ENCODE measurements at places on chromosomes 11 and 22.

- DNase-seq, result peak; percentile 10
Measured at GRCh38 chr11:18650859-18651557, 16.9 kb upstream of the SPTY2D1 start.

DNA sequence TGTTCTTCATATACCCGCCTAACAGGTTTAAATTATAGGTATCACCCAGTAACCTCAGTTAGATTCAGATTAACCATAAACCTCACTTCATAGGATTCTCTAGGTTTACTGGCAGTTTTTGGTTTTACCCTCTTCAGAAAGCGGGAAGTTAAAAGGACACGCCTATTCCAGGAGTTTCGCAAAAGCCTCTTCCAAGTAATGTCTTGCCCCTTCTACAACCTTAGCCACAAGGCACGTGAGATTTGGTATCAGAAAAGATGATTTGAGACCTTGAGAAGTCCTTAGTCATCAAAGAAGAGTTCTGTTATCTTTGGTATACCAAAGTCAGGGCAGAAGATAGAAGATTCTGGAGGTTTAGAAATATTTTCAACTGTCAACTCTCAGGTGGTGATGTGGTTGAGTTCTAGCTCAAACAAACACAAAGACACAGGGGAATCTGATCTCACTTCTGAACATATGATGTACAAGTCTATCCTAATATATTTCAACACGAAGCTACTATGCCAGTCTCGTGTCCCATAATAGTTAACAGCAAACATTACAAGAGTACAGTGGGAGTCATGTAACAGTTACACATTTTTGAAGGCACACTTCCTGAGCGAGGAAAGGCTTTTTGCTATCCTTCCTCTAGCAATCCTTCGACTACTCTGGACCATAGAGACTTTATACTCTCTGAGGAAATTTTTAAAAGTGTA is 103.5 kb downstream of the USP35 start:
- DNase-seq, result no peak

GRCh38 chr11:57244911-57245310 is 7.9 kb upstream of the APLNR start:
- no peak for DNase-seq

GRCh38 chr11:85737738-85738137 is 51.7 kb upstream of the CCDC89 start:
- DNase-seq, result no peak

DNA sequence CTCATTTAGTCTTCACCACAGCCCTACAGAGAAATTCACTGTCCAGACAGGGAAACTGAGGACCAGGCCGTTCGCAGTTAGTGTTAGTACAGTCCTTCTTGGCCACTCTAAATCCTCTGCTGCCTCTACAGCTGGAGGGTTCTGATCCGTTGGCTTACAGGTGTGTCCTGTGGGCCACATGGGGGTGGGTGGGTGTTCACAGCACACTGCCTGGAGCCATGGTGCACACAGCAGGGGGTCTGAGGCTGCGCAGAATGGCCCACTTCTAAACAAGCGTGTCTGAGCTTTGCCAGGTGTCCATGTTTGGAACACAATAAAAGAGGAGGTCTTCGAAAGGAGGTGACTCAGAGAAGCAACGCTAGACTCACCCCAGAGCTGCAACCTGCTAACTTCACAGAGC is 249.0 kb downstream of the ST3GAL4 start:
- DNase-seq, result no peak

DNA sequence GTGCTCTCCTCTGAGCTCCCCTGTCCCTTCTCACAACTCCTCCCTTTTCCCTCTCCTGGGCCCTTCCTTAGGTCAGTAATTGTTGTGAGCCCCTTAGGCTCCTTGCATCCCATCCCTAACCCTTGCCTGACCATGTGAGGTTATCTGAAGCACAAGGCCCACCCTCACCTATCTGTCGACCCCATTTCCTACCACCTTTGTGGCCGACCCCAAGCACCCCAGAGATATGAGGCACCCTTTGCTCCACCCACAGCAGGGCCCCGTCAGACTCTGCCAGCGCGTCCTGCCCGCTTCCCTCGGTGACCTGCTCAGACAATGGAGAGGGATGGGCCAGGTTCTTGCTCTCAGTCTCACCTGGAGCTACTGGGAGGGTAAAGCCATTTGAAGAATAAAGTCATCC is 1.3 kb downstream of the GNG3 start:
- peak; percentile 34 for DNase-seq

DNA sequence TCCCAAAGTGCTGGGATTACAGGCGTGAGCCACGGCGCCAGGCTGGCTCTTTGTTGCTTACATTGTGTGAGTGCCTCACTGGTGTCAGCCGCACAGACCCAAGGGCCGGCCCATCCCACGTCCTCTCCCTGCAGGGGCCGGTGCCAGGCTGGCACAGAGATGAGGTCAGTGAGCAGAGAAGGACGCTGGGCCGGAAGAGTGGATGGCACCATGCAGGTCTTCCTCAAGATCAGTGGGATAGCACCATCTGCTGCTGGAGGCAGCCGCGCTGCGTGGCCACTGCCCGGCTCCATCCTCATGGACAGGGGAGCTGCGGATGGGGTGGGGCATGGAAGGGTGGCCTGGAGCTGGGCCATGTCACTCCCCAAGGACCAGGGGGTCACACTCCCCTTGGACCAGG is 22.0 kb upstream of the FGF4 start:
- DNase-seq, result no peak

- DNase-seq, result no peak
Measured at GRCh38 chr11:34233215-34233614, 124.6 kb downstream of the ABTB2 start.

- no peak for DNase-seq
Measured at GRCh38 chr11:65423516-65424204, 1.1 kb downstream of the NEAT1 start.

DNA sequence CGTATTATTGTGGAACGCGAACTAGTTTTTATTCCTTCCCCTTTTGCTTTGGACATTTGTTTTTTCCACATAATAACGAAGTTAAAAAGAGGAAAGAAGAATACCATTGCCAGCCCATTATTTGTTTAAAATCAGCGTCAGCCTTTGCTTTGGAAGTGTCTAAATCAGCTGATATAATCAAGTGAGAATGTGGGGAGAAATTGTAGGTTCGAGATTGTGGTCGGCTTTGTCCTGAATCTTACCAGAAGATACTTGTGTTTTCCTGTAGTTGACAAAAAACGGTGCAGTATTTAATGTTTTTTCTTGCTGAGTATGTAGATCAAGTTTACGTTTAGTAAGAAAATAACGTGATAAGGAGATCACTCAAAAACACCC is 935 bp downstream of the ZNF143 start:
- no peak for DNase-seq
